ENCODE measurements at places on chromosomes 16 and 17. TPM values are rescaled to one million over a fixed set of nuclear protein-coding genes. Genes with fewer than 3 reads are reported as not detected.

The METTL16 gene
- 15.3 TPM for total RNA-seq

The SMG6 gene
- 55.1 TPM for total RNA-seq

The DHRS7C gene
- not detected for total RNA-seq

The KIF18B gene
- total RNA-seq = 4.2 TPM

The MT1F gene
- not detected for total RNA-seq

The LGALS9 gene
- under 0.01 TPM for total RNA-seq

The TBC1D26 gene
- total RNA-seq = not detected

The OTOA gene
- total RNA-seq = not detected

The NKD1 gene
- total RNA-seq = 0.32 TPM

The NEURL4 gene
- total RNA-seq = 15.7 TPM

Data from cardiac atrium fibroblast (primary cell).